Progenitor cell of endocrine pancreas (in vitro differentiated cells): ENCODE measurements at places on chromosomes 6 and 20.

DNA sequence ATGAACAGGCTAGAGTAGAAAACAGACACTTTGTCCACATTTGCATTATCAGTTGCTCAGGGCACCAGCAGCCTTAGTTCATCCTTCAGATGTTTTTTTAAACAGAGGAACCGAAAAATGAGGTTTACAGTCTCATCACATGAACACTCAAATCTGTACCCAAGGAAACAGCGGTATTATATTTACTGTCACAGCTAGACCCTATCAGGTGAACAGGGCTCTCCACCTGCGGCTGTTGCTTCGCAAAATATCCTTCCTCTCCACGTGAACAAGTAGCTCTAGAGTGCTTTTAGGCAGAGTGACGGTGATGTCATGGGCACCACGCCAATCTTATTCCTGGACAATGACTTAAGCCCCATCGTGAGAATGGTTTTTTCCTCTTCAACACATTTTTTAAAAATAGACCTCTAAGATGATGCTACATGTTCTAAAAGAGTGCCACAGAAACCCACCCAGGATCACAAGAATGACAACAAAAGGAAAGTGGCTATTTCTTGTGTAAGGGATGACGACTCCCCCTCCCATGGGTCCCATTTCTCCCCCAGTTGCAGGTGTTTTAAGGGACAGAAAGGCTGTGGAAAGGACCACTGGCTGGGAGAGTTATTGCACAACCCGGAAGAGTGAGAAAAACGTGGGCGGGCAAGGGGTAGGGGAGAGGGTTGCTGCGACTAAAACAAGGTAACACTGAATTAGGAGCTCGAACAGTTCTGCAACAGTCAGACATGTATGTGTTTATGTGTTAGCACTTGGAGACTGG, 77.7 kb downstream of the EFHC1 start:
- no peak for DNase-seq

- DNase-seq: no peak
These were observed 236.9 kb downstream of the TBXT start for GRCh38 chr6:165930668-165931214.

DNA sequence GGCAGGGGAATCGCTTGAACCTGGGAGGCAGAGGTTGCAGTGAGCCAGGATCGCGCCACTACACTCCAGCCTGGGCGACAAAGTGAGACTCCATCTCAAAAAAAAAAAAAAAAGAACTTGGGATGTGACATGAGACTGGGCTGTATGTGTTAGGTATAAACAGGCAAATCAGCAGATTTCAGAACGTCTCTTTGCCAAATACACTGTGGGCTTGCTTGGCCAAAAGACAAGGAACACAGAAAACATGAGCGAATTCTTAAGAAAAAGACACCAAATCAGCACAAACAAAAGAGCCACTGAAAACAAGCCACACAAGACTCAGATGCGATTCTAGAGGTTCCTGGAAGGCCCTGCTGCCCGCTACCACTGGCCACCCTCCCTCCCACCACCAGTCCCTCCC, 12.5 kb downstream of the ETV7 start:
- DNase-seq: no peak

GRCh38 chr6:113432521-113433334, 424.4 kb upstream of the MARCKS start:
- DNase-seq: no peak

GRCh38 chr6:115617031-115617430, 443.7 kb downstream of the FRK start:
- DNase-seq: no peak

GRCh38 chr20:46523108-46523507, 9.7 kb upstream of the ZNF334 start:
- no peak for DNase-seq

DNA sequence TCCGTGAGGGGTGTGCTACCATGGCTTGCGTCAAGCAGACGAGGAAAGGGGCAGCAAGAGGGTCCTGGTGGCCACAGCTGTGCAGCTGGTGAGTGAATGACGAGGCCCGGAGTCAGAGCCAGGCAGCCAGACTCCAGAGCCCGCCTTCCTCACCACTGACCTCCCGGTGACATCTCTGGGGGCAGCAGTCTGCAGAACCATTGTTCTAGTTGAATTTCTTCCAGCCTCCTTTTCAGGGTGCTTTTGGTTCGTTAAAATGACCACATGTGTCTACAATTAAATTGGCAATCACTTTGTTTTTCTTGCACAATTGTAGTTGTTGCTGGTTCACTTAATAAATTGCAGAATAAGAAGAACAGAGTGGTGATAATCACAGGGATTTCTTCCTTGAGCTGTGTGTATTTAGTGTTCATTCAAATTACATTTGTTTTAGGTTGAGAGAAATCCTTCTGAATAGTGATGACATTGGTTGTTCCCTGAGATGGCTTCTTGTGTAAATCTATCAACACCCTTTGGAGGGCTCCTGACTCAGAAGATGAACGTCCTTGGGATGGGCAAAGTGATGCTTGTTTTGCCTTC, 96.4 kb downstream of the TULP4 start:
- no peak for DNase-seq

- DNase-seq: no peak
These were observed 33.7 kb downstream of the PYGB start for GRCh38 chr20:25281541-25281991.

DNA sequence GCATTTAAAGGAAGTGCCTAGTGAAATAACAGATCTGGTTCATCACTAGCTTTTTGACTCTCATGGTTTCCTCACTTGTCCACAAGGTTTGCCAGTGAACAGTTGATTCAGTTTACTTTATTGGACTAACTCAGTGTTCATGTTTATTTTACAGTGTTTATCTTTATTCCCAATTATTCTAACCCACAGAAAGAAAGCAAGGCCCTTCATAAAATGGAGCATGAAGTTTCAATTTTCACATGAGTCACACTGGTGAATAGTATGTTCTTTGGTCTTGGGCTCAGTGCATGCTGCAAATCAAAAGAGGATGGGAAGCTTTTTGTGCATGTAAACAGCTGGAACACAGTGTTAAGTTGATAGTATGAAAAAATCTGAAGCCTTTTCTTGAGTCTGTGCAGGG, 217.6 kb upstream of the HDDC2 start:
- no peak for DNase-seq

DNA sequence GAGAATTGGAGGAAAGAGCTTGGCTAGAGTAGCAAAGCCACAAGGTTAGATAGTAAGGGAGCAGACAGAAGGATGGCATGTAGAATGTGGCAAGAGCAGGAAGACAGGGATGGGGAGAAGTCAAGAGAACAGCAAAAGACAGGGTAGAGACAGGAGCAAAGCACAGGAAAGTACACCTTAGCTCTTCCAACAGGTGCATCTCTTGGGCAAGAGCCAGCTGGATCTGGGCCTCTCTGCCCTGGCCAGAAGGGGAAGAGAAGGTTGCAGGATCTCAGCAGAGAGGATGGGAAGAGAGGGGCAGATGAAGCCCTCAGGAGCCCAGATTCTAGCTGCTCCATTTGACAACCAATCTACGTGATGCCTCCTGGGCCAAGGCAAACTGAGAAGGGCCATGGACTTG, 16.7 kb downstream of the SCUBE3 start:
- DNase-seq: no peak

- no peak for DNase-seq
These were observed 63.2 kb upstream of the TBC1D7 start for GRCh38 chr6:13391537-13391936.

GRCh38 chr6:38110481-38110971, 291.0 kb downstream of the ZFAND3 start:
- DNase-seq: no peak

- DNase-seq: no peak
These were observed 29.5 kb upstream of the TCFL5 start for GRCh38 chr20:62891111-62891510.

DNA sequence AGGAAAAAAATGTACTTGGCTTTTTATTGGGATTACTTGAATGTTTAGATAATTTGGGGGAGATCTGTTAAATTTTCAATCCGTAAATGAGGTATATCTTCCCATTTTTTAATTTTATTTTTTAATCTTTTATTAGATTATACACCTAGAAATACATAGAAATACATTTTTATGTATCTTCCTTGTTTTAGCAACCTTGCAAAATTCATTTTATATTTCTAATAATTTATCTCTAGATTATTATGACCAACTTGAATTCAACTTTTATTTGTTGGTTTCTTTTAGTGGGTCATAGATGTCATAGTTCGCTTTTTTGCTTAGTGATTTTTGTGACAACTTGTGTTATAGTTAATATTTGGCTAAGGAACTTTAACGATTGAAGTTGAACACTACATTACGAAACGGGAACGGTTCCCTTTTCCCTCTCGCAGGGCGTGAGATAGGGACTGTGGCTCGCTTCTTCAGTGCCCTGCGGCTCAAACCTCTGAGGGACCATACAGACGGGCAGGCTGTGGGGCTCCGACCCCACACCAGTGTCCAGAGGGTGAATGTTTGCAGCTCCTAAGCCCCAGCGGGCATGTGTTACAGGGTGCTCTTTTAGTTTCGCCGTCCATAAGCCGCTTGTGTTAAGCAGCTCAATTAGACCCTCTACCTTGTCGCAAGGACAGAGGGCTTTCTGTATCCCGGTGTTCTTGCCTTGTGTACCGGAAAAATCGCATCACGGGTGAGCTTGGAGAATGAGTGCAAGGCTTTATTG, 53.8 kb downstream of the PRND start:
- no peak for DNase-seq

- no peak for DNase-seq
These were observed 284.7 kb downstream of the CDH26 start for GRCh38 chr20:60242836-60243505.

GRCh38 chr20:36449663-36450062, 91.7 kb upstream of the MYL9 start:
- no peak for DNase-seq

DNA sequence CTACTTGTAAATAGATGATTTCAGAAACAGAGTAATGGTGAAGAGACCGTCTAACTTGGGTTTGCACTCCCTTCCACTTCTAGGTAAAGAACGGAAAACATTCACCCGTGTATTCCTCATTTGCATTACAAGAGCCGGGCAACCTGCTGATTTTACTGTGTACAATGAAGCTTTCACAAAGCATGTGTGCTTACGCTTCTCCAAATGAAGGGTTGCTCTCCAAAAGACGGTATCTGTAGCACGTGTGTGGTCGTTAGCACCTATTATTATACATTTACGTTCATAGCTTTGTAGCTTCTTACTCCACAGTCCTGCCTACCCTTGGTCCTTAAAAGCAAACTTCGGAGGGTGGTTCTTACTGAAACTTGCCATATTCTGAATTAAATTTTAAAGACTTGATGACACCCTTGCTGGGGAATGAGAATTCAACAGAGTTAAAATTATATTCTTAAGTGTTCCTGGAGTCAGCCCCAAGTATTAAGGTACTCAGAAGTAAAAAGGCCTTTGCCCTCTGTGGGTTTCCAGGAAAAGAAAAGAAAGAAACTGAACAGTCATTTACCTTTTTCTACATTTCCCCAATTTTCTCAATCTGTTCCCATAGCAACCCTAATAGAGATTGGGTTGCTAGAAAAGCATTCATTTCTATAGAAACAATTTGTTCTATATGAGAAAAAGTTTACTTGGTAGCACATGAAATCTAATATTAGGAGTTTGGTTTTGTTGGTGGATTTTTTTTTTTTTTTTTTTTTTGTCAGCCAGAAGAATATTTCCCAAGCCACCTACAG, 61.9 kb upstream of the KCNG1 start:
- no peak for DNase-seq

GRCh38 chr6:116444092-116444491, 17.1 kb upstream of the CALHM6 start:
- DNase-seq: no peak

- DNase-seq: no peak
These were observed 7.1 kb upstream of the TSPYL1 start for GRCh38 chr6:116286773-116287358.

- no peak for DNase-seq
These were observed 2.4 kb downstream of the BAK1 start for GRCh38 chr6:33577718-33578117.

GRCh38 chr6:135114355-135115145, 59.9 kb upstream of the HBS1L start:
- no peak for DNase-seq

DNA sequence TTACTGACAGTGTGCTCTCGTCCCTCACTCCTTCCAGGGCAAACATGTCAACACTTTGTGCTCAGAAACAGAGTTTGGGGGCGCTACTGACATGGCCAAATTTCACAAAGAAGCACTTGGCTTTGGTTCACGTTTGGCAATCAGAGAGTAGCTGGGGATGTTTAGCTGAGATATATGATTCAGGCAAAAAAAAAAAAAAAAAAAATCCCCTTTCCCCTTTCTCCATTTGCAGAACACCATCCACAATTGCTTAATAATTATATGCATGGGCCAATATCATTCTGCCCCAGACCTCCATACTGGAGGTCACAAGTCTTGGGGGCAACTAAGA, 128.4 kb upstream of the ADGRF1 start:
- no peak for DNase-seq

- DNase-seq: no peak
These were observed 47.8 kb downstream of the GFOD1 start for GRCh38 chr6:13439644-13440043.

GRCh38 chr6:23316131-23316530, 746.8 kb downstream of the HDGFL1 start:
- DNase-seq: no peak

DNA sequence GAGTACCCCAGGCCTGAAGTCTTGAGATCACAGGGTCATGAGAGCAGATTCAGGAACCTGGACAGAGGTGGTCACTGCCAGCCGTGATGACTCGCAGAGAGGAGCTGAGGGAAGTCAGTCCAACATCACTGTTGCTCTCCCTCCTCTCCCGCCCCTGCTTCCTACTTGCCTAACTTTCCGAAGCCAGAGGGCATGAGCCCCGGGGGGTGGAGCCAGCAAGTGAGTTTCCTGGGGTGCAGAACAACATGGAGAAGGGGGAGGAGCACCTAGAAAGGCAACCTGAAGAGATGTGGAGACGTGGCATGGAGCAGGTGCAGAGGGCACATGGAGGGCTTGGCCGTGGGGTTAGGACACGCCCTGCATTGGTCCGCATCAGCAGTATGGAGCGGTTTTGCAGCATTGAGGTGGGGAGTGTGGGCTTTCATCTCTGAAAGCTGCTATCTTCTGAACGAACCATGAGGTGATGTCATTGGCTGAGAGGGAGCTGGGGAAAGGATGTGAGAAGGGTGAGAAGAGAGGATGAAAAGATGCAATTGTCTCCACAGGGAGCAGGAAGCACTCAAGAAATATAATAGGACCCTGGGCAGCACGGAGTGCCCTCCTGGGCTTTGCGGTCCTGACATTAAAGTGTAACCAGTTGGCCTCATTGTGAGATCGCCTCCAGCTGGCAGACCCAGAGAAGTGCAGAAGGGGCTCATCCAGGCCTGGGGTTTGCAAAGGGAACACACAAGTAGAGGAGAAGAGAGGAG, 25.0 kb downstream of the GDAP1L1 start:
- no peak for DNase-seq

DNA sequence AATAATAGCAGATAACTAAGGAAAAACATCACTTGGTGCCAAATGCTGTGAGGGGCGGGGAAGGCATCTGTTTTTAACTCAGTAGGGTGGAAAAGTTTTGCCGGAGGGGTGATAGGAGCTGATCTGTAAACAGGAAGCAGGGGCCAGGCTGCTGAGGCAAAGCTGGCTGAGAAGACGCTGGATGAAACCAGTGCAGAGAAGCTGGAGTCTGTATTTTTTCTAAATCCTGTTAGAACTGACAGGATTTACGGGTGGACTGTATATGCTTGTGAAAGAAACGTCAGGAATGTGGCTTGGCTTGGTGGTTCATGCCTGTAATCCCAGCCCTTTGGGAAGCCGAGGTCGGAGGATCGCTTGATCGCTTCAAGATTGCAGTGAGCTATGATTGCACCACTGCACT, 5.6 kb downstream of the PCMTD2 start:
- no peak for DNase-seq

GRCh38 chr6:112649853-112650252, 302.7 kb downstream of the RFPL4B start:
- DNase-seq: no peak
